ENCODE measurements at places on chromosomes 11 and 22.
A peak's percentile ranks its signal among the peaks of the same experiment; 100 is the strongest.

- DNase-seq, result no peak
Observed at GRCh38 chr22:43923191-43923590, 414 bp upstream of the PNPLA3 start.

- DNase-seq, result no peak
Observed at GRCh38 chr11:72561856-72562255, 112.4 kb downstream of the PDE2A start.

- DNase-seq, result no peak
Observed at GRCh38 chr11:102256251-102256650, 61.0 kb upstream of the BIRC3 start.

DNA sequence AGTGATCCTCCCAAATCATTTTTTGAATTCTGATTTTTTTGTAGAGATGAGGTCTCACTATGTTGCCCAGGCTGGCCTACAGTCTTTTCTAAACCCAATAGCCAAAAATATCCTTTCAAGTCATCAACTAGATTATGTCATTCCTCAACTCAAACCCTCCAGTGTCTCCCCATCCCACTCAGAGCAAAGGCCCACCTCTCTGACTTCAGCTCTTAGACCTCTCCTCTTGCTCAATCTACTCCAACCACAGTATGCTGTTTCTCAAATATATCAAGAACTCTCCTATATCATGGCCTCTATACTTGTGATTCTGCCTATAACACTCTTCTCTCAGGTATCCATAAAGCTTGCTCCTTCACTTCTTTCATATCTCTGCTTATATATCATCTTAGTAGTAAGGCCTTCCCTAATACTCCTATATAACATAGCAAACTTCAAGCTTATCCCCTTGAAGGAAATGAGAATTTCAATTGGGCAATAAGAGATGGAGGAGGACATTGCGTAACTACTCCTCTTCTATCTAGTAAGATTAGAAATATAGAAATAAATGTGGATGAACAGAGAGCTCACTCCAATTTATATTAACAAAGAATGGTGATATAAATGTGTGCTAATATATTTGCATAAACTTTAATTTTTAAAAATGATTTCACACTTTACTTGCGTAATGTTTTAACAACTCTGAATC is 24.5 kb downstream of the DLG2 start:
- DNase-seq, result no peak

GRCh38 chr22:44396021-44396726 is 83.4 kb upstream of the SHISAL1 start:
- no peak for DNase-seq

DNA sequence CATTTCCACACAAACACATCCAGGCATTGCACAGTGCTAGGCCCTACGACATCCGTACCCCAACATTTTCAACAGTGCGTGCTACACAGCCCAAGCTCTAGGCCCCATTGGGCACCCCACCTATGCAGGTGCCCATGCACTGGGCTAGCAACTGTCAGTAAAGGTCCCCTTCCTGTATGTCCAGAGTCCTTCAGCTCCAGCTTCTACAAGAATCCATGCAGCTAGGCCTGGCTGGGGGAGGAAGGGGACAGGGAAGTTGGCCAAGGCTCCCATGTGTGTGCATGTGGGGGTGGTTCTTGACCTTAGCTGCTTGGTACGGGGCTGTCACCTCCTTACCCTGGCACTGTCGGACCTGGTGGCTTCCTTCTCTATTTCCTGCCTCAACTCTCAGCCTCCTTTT is 1.3 kb downstream of the B3GAT1 start:
- DNase-seq, result no peak

DNA sequence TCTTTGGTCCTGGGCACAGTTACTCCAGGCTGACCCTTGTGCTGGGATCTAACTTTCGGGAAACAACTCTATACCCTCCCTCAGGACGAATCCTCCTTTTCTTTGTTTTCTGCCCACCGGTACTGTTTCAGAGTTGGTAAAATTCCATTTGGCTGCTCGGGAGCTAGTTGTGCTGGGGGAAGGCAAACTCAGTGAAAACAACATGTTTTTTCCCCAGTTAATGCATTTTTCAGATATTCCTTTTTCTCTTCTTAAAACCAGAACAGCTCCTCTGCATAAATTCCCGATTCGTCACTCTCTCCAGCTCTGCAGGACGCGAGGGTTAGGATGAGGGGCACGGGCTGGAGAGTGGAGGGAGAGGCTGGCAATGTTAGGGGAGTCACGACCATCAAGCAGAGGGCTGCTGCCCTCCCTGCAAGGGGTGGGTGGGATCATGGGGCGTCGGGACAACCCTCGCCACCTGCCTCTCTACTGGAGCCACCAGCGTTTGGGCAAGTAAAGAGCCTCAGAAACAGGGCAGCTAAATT is 31.3 kb downstream of the LRRC10B start:
- DNase-seq, result no peak

DNA sequence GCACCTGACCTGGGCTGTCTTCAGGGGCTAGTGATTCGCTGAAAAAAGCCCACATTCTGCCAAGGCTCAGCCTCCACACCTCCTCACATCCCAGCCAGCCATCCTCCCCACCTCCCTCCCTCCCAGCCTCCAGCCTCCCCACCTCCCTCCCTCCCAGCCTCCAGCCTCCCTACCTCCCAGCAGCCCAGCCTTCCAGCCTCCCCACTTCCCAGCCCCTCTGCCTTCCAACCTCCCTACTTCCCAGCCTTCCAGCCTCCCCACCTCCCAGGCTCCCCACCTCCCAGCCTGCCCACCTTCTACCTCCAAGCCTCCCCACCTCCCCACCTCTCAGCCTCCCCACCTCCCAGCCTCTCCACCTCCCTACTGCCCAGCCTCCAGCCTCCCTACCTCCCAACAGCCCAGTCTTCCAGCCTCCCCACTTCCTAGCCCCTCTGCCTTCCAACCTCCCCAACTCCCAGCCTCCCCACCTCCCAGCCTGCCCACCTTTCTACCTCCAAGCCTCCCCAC is 33.7 kb upstream of the TH start:
- DNase-seq, result no peak

DNA sequence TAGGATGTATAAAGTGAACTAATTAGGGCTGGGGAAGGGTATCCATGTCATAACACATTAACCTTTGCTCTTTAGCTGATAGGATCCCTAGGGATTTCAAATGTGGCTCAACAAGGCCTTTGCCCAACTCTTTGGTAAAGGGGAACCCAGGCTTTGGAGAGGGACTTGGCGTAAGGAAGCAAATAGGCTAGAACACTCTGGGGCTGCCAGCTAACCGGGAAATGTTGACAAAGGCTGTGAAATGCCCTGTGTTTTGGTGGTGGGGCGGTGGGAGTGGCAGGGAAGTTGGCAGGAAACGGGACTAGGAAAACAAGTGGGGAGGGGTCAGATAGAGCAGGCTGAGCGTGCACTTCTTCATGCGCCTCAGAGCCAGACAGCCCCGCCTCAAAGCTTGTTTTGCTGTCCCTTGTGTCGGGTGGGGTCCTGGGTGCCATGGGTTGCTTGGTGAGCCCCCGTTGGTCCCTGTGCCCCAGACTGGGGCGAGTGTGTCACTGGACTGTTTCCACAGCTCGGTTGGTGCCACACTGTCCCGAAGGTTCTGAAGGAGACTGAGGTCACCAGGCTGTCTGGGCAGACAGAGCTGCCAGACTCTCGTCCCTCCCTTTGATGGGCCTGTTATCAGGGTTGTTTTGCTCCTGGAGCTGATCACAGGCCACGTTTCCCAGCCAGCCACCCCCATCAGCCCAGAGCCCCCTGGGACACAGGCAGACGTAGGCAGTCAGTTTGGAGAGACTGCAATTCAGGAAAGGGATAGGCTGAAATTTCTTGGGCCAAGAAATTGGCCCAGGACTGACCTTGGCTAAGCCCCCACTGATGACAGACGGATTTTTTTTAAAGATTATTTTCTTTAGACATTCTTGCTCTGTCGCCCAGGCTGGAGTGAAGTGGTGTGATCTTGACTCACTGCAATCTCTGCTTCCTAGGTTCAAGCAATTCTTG is 19.6 kb downstream of the KCTD21 start:
- peak; percentile 35 for DNase-seq

DNA sequence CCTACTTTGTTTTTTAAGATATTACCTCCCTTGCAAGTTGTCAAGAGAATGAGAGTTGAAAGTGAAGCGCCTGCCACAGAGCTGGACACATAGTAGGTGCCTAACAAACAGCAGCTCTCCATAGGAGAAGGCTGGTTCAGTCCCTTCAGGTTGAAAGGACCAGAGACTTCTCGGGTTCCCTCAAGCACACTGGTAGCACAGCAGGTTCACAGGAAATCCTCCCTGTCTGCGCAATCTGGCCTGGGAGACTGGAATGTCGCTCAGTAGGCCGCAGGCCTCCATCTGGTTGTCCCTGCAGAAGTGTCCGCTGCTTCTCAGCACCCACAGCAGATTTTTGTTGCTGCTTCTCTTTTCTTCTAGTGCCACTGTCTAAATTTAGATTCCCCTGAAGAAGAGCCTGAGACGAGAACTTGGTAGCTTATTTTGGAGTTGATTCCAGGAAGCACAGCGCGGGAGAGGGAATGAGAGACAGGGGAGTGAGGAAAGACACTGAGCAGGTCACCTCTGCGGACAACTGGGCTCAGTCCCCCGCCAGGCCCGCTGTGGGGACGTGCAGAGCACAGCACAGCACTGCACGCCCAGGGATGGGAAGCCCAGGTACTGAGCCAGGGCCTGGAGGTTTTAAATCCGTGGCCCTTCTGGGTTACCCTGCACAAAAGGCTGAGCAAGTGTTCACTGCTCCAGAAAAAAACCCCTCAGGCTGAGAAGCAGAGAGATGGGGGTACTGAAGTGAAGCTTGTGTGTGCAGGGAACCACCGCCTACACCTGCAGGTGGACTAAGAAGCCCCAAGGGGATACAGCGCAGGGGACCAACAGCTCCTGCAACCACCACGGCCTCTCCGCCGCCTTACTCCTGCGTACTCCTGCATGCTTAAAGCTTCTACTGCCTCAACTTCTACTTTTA is 31.6 kb downstream of the RBX1 start:
- DNase-seq, result no peak

DNA sequence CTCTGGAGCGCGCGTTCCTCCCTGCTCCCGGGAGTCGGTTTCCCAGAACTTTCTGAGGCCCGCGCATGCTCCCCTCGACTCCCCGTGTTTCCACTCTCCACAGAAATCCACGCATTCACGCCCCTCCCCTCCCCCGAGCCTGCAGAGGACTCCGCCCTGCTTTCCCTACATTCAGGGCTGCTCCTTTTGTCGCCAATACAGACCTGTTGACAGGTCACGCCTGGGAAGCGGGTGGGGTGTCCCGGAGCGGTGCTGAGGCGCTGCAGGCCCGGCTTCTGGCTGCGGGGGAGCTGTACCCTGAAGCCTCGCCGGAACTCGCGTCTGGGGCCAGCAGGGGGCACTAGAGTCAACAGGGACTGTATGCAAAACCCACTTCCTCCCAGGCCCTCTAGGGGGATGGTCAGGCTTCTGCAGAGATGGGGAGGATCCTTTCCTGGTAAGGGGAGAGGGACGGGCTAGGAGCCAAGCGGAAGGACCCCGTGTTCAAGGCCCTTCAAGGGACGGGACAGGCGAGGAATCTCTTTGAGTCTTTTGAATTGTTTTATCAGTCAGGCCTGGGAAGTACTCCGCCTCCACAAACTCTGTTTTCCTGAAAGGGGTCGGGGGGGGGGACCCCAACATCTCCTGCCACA is at the start of gene PRAME:
PRAME (minus strand) TSS at position 294 of the 632 bp plus-strand sequence. CDS start 2,433 bp downstream, outside the sequence.
- DNase-seq, result peak; percentile 33

DNA sequence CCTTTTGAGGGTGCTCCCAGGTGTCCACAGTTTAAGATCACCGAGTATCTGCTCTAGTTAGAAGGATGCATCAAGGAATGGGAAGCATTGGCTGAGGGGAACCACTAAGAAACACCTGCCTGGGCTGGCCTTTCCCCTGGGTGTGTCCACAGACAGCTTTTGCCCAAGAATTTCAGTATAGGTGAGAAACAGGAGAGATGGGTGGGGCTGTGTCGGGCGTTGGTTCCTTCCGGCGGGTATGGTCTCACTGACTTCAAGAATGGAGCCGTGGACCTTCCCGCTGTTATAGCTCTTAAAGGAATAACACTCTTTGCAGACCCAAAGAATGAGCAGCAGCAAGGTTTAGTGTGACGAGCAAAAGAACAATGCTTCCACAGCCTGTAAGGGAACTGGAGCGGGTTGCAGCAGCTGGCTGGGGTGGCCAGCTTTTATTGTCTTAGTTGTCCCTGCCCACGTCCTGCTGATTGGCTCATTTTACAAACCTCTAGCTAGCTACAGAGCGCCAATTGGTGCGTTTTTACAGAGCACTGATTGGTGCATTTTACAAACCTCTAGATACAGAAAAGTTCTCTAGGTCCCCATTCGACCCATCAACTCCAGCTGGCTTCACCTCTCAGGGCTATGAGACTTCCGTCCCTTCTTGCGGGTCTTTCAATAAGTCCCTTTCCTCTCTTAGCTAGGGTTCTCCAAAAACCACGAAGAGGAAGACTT is 2.4 kb downstream of the FADS1 start:
- no peak for DNase-seq

GRCh38 chr11:122127020-122127419 is 11.0 kb upstream of the BLID start:
- DNase-seq, result no peak

DNA sequence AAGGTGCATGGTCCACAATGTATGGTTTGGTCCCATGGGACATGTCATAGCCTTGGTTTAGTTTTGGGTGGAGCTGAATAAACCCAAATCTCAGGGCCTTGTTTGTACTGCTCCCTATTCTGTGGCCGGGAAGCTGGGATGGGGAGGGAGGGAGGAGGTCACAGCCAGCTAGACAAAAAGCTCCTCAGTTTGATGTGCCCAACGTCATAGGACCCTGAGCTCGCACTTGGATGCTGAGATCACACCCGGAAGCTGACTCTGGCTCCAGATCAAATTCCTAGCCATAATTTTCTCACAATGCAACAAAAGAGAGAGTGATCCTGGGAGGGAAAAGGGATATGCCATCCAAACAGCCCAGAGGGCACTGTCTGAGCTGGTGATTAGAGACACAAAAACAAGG is 1.5 kb downstream of the HSPB2 start:
- DNase-seq, result no peak

- no peak for DNase-seq
Observed at GRCh38 chr22:17880020-17880419, 105.8 kb upstream of the BID start.

DNA sequence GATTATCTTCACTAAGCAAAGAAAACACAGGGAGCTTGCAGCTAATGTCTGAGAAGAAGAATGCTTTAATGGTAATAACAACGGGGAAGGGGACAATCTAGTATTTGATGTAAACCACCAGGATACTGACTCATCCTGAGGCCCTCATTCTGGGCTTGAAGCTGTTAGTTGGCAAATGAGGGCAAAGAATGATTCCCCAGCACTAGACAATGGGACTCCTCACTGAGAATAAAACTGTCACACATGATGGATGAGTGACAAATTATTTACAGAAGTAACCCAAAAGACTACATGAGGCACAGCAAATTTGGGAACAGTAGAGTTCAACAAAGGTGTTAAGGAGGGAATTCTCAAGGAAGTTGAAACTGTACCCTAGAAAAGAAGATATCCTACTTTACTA is 76.3 kb downstream of the FAM168A start:
- DNase-seq, result peak; percentile 58

DNA sequence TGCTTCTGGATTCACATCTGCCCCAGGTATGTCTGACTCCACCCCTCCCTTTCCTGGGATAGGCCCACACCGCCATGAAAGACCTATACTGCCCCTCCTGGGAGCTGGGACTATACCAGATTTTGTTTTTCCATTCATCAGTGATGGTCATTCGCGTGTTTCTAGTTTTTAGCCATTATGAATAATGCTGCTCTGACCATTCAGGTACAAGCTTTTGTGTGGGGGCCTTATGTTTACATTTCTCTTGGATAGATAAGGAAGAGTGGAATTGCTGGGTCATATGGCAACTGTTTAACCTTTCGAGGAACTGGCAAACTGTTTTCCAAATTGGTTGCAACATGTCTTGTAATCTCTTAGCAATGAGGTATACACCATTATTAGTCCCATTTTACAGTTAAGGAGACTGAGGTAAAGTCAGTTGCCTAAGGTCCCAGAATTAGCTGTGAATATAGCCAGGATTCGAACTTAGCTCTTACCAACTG is 1.2 kb upstream of the TBC1D10A start:
- DNase-seq, result no peak
